ENCODE measurements at places on chromosomes 2 and 18. TPM values are rescaled to one million over a fixed set of nuclear protein-coding genes. Genes with fewer than 3 reads are reported as not detected.
A peak's percentile ranks its signal among the peaks of the same experiment; 100 is the strongest.

- DNase-seq: peak; percentile 68
Observed at GRCh38 chr2:129178356-129178755, 801.1 kb upstream of the RAB6C start.

- no peak for DNase-seq
Observed at GRCh38 chr2:219362524-219363164, 25.1 kb downstream of the DNPEP start.

GRCh38 chr2:148979164-148979918 is 59.2 kb upstream of the LYPD6B start:
- no peak for DNase-seq

DNA sequence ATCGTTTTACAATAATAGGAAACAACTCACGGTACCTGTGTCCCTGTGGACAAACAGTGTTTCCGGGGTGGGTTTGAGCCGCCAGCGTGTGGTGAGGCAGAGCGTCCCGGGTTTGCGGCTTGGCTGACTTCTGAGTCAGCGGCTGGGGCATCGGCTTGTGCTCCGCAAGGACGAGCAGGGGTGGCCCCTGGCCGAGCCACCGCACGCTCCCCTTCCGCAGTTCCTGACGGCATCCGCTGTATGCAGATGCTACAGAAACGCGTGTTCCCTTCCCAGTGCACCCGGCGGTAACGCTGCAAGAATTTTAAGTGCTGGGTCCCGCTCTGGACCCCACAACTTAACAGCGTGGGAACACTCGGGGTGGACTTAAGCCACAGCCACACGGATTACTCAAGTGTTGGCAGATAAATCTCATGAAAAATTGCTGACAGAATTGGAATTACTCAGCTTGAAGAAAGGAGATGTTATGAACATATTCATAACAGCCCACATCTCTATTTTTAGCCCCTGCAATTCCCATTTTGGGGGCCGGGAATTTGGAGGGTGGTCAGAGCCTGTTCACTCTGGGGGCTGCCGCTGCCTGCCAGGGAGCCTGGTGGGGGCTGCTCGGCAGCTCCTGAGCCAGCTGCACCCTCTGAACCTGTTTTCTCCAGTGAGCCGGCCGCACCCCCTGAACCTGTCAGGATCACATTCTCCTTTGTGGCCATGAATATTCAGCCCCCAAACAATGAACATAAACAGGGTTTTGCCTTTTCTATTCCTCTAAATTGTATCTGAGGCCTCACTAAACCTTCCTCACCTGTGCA is 12.6 kb upstream of the KCNG2 start:
- peak; percentile 75 for DNase-seq

DNA sequence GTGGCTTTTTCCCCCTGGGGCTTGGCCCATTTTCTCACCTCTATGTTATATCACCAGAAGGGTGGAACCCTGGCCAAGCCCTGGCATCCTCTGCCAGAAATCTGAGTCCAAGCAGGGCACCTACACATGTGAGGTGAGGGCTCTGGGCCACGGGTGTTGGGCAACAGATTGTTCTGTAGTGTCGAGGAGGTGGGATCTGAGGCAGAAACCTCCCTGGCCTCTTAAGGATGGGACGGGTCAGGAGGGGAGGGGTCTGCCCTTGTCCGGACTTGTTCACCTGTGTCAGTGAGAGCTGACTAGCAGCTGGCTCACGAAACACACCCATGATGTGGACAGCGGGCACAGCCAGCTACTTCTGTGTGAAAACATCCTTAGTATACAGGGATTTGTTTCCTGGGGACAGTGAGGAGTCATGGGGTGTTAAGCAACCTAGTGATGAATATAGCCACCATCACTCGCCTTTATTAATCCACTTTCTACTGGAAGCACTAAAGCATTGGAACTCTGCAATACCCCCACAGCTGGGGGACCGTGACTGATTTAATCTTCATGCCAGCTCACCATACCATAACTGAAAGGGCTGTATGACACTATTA is 35.6 kb downstream of the EPAS1 start:
- DNase-seq: no peak

GRCh38 chr2:197927994-197928393 is 123.6 kb downstream of the PLCL1 start:
- no peak for DNase-seq

GRCh38 chr2:201900362-201900761 is 94.0 kb downstream of the CDK15 start:
- no peak for DNase-seq

- DNase-seq: no peak
Observed at GRCh38 chr2:16195681-16196070, 255.3 kb downstream of the MYCN start.

- DNase-seq: no peak
Observed at GRCh38 chr18:41881285-41881684, 73.7 kb upstream of the PIK3C3 start.

- DNase-seq: no peak
Observed at GRCh38 chr2:144224472-144224871, 295.4 kb downstream of the ZEB2 start.

DNA sequence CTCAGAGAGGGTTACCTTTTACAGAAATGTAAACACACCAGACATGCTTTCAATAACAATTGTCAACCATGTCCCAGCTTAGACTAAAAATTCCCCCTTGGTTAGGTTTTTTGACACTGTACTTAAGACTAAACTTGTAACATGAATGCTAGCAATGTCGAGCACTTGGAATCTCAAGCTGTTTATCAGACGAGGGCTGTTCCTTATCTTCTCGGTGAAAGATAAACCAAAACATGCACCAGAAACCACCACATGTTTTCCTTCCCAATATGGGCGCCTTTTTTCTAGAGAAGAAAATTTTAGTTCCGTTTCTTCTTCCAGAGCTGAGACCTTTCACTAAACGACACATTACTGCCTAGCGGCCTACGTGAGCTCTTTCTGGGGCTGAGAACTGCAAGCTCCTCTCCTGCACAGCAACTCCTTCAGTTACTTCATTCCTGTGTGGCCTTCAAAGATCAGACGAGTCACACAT is 42.4 kb upstream of the ACKR3 start:
- no peak for DNase-seq

DNA sequence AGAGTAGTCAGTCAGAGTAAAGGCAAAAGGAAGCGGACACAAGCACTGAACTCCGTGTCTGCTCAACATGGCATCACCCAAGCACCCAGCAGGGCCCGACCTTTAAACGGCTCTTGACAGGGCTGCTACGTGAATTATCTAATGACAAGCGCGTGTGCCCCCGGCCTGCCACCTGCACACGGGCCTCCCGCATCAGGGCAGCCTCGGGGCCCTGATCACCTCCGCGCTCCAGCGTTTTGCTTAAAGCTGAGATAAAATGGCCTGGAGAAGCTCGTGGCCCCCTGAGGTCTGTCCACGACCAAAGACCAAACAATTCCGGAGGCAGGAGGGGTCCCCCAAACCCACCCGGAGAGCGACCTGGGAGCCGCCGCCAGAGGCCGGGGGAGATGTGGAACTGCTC is 376 bp downstream of the NDUFA10 start:
- DNase-seq: no peak

- DNase-seq: no peak
Observed at GRCh38 chr18:65057439-65058083, 693.3 kb upstream of the CDH7 start.

GRCh38 chr2:241228081-241228859 is 39.8 kb downstream of the ANO7 start:
- DNase-seq: peak; percentile 77

DNA sequence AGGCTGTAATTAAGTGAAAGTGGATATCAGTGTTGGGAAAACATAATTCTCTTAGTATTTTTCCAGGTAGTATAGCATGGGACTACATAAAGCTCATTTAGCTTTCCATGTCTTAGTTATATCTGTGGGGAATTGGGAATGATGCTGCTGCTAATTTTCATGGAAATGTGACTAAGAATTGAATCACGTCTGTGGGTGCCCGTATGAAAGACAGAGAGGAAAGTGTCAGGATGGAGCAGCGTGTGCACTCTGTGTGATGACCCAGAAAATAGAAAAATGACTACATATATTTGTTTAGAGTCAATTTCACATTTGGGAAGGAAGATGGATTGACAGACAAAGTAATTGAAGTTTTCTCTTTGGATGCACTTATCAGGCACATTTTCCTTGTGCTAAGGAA is 212.1 kb downstream of the PTPRM start:
- DNase-seq: no peak

GRCh38 chr2:207662203-207662602 is 37.0 kb upstream of the METTL21A start:
- DNase-seq: no peak

DNA sequence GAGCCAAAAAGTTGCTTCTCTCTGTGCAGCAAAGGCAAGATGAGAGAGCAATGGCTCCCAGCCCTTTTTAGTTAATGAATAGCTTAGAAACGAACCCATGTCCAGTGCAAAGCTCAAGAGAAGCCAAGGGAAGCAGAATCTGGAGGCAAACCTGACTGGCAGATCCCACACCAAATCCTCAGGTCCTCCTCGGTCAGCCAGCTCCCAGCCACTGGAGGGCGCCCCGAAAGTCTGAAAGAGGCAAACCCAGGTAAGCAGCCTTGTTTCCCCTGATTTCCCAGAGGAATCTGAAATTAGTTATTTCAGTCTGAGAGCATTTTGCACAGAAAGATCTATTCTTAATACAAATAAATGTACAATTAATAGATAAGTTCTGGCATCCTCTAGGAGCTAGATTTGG is 71.3 kb upstream of the PID1 start:
- peak; percentile 79 for DNase-seq

DNA sequence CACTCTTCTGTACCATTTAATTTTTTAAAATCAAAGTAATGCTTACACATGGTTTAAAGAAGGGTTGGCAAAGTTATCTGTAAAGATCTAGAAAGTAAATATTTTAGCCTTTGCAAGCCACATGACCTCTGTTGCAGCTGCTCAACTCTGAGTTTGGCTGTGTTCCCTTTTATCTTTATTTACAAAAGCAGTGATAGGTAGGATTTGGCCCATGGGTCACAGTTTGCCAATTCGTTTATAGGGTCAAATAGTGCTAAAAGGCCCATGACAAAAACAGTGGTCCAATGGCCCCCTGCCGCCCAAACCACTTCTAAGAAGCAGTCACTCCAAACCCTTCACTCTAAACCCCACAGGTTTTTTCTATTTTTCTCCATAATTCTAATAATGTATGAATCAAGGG is 124.8 kb downstream of the PARD3B start:
- DNase-seq: no peak

- DNase-seq: no peak
Observed at GRCh38 chr2:213221957-213222356, 62.3 kb upstream of the SPAG16 start.

GRCh38 chr2:79294994-79295393 is 135.4 kb upstream of the REG3A start:
- DNase-seq: no peak

GRCh38 chr2:9739531-9739964 is 103.7 kb upstream of the TAF1B start:
- DNase-seq: peak; percentile 89

DNA sequence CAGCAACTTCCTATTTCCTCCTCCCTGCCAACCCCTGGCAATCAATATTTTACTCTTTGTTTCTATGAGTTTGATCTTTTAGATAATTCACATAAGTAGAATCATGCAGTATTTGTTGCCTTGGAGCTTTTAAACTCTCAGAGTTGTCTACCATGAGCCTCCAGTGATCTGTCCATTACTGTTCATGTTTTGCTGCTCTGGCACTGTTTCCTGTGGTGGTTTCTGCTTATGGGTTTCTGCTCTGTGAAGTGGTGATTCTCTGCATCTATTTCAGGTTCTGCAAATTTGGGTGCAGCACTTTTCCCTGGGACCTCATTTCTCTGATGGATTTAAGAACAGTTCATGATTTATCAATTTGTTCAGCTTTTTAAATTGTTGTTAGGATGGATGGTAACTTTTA is 908.1 kb upstream of the FANCL start:
- DNase-seq: no peak

GRCh38 chr2:241154915-241155314 is 4.6 kb downstream of the PPP1R7 start:
- DNase-seq: no peak

GRCh38 chr18:48982266-48982665 is 31.5 kb upstream of the SMAD7 start:
- DNase-seq: no peak

The MYO1B gene
- total RNA-seq: 61.1 TPM

The APOB gene
- total RNA-seq: 4.7 TPM

The TAF1B gene
- 18.1 TPM for total RNA-seq

The GAL3ST2 gene
- total RNA-seq: not detected

The SOWAHC gene
- total RNA-seq: 12.0 TPM

The VIL1 gene
- total RNA-seq: 0.65 TPM

The SERPINB4 gene
- total RNA-seq: not detected

The PTH2R gene
- not detected for total RNA-seq

Data from aorta (tissue), 5 donors.